Putamen (tissue), 1 donor: ENCODE measurements at places on chromosomes 3 and 15.

- no peak for DNase-seq
These were observed 657.5 kb upstream of the NECTIN3 start for GRCh38 chr3:110413807-110414748.

GRCh38 chr3:67619991-67620390 lies 34.4 kb downstream of the SUCLG2 start:
- no peak for DNase-seq

DNA sequence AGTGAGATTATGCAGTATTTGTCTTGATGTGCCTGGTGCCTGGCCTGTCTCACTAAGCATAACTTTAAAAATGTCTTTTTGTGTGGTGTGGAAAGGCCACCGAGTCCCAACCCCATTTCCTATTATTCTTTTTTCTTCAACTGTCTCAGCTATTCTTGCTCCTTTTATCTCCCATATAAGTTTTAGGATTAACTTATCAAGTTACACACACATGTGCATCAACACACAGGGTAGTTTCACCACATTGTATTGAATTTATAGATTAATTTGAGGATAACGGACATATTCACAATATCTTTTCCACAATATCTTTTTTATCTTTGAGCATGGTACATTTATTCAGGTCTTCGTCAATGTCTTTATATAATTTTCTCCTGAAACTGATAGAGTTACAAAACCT lies 127.6 kb downstream of the RYR3 start:
- DNase-seq: no peak

GRCh38 chr3:50714946-50715345 lies 40.2 kb downstream of the DOCK3 start:
- no peak for DNase-seq

DNA sequence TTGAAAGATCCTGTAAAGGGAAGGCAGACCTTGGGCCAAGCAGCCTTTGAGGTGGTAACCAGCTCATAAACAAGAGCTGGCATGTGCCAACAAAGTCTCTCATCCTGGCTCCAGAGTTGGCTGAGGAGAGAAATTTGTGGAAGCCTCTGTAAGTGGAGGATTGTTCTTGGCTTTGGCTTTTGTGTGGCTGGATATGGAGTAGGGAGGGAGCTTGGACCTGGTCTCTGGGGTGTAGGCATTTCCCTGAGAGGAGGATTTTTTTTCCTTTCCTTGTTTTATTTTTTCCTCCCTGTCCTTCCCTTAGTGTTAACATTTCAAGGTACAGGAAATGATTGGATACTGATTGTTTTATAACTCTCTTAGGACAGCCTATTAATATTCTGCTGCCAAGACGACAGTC lies 60.8 kb downstream of the ZNF609 start:
- peak; percentile 60 for DNase-seq

GRCh38 chr3:42228796-42229195 lies 37.2 kb downstream of the CCK start:
- no peak for DNase-seq

DNA sequence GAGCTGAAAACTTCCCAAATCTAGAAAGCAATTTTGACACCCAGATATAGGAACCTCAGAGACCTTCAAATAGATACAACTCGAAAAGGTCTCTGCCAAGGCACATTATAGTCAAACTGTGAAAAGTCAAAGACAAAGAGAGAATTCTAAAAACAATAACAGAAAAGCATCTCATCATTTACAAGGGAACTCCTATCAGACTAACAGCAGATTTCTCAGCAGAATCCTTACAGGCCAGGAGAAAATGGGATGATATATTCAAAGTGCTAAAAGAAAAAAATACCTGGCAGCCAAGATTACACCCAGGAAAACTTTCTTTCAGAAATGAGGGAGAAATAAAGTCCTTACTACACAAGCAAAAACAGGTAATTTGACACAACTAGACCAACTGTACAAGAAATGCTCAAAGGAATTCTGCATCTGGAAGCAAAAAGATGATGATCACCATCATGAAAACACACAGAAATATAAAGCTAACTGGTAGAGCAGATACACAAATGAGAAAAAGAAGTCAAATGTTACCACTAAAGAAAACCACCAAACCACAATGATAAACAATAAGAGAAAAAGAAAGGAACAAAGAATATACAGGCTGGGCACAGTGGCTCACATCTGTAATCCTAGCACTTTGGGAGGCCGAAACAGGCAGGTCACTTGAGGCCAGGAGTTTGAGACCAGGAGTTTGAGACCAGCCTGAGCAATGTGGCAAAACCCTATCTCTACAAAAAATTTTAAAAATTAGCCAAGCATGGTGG lies 50.4 kb downstream of the ADAM10 start:
- DNase-seq: no peak

DNA sequence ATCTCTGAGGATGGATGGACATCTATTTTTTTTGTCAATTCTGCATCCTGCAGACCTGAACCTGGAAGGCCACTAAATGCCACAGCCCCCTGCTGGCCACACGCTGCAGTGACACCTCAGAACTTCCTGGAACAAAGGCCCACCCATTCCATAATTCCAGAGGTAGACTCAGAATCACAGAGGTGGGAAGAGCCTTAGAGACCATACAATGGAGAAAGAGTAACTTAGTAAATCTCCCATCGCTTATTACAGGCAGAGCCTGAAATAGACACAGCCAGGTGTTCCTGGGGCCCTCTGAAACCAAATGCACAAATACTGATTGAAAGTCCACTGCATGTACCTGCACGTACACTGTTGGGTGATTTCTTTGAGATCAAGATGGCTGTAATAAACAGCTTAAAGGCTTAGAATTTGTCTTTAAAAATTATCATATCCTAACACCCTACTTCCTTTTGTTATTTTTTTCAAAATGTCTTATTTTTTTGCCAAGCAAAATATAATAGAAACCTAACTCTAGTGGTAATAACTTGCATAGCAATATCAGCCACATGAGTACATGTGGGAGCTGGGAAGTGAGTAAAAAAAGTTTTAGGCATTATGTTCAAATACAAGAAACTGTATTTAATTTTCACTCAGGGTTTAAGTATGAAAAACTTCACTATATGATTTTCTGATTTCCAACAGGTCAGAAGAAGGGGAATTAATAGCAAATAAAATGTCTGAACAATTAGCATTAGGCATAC lies 62.7 kb downstream of the EOMES start:
- no peak for DNase-seq

DNA sequence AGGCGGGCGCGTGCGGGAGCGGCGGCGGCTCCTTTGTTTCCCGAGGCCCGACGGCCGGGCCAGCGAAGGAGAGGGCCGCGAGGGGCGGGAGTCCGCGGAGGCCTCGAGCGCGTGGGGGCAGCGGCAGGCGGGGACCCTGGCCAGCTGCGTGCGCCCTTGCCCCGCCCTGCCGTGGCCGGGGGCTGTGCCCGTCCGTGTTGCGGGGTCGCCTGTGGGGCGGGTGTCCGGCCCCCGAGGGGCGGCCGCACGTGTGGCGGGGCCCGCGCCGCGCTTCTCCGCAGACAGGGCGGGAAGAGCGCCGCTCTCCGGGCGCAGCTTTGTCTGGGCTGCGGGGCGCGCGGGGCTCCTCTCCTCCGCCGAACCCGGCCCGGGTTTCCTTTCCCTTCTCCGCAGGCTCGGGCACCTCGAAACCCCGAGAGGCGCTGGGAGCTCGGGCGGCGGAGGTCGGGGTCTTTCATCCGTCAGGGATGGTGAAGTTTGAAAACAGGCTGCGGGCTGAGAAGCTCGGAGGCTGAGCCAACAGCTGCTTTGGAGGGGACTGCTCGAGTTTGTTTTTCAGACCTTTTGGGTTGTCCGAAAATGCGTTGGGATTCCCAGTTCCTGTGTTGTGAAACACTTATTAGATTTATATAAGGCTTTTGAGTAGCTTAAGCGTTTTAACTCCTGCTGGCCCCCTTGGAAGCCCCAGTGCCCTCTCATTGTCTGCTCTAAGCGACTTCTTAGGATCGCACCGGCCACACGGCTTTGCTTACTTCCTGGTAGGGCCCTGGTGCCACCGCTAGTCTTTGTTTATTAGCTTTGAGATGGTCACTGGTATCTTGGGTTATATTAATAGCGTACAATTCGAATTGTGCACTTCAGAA lies 817 bp downstream of the USP3 start:
- DNase-seq: peak; percentile 49

GRCh38 chr15:37733628-37734027 lies 200.8 kb upstream of the TMCO5A start:
- DNase-seq: no peak

DNA sequence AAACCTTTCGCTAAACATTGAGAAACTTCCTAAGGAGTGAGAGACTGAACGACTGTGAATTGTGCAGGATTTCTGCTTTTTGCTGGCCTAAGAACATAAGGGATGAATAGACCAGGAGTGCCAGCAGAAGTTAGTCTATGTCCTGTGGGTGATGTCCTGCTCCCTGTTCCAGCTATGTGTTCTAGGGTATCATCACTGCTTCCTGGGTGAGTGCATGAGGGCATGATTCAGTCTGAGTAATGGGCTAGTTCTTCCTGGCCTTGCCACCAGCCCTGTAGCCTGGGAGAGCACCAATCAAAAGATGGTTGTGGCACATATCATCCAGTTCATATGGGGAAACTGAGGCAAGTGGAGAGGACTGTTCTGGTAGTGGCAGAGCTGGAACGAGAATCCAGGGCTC lies 153.9 kb upstream of the TPM1 start:
- DNase-seq: no peak

- no peak for DNase-seq
These were observed 45.5 kb downstream of the TMEM39A start for GRCh38 chr3:119417771-119418512.

- no peak for DNase-seq
These were observed 35.0 kb upstream of the CAPN7 start for GRCh38 chr3:15171096-15171495.

DNA sequence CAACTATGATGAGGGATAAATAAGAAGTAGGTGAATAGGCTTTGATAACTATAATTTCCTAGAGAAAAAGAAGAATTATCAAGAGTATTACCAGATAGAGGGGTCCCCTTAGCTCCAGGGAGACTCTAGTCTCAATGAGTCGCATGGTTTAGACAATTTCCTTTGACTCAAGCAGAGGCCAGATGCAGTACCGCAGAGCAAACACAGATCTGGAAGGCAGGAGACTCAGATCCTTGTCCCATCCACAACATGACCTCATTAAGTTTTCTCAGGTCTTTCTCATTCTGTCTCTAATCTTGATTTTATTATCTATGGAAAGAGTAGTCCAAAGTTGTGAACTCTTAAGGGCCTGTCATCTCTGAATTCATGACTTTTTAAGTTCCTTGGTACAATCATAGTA lies 987.9 kb downstream of the NTRK3 start:
- no peak for DNase-seq

GRCh38 chr15:36748366-36749115 lies 169.1 kb downstream of the CDIN1 start:
- no peak for DNase-seq

DNA sequence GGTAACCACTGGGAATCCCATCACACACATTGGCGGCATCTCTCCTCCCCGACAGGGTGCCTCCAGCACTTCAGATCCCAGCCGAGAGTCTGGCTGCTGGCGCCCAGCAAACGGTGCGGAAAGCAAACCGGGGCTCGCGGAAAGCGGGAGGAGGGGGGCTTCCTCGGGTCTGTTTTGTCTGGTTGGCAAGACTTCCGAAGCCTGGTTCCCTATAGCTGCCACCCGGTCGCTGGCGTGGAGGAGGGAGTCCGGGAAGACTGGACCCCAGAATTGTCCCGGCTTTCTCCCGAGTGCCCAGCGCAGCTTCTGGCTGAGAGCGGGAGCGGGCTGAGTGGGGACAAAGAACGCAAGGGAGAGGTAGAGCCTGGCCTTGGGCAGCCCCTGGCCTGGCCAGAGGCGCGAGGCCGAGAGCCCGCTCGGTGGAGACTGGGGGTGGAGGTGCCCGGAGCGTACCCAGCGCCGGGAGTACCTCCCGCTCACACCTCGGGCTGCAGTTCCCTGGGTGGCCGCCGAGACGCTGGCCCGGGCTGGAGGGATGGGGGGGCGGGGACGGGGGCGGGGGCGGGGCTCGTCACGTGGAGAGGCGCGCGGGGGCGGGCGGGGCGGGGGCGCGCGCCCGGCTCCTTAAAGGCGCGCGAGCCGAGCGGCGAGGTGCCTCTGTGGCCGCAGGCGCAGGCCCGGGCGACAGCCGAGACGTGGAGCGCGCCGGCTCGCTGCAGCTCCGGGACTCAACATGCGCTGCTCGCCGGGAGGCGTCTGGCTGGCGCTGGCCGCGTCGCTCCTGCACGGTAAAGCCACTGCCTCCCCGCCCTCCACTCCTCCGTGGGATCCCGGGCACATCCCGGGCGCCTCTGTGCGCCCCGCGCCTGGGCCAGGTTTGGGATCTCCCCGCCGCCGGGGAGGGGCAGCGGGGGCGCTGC lies at the start of gene CHRNA7:
Gene CHRNA7, plus strand, starts transcription at position 654 of the 920 bp plus-strand sequence. Its CDS starts 80 bp downstream, at position 734.
- peak; percentile 20 for DNase-seq

DNA sequence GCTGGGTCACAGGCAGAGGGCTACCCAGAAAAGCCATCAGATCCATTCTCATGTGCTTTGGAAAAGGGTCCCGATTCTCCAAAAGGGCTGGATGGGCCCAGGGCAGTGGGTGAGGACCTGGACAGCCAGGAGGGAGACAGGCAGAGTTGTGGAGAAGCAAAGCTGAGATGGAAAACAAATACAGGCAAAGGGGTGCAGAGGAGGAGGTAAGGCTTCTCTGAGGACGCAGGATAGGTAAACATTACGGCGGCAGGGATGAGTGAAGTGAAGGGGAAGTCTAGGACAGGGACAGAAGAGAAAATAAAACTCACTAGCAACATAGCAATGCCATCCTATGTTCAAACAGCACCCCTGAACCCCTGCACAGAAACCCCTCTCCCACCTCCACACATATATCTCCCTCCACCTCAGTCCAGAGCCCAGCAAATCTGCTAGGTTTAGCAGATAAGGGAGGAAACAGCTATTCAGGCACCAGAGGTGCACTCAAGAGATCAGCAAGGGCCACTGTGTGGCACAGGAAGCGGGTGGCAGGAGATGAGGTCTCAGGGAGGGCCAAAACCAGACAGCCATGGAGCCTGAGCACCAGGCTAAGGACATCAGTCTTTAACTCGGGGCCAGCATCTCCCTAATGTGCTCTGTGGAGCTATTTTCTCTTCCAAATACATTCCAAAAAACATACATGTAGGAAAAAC lies 51.3 kb downstream of the HOMER2 start:
- no peak for DNase-seq

- DNase-seq: no peak
These were observed 95.4 kb upstream of the KLHL25 start for GRCh38 chr15:85889956-85890619.

DNA sequence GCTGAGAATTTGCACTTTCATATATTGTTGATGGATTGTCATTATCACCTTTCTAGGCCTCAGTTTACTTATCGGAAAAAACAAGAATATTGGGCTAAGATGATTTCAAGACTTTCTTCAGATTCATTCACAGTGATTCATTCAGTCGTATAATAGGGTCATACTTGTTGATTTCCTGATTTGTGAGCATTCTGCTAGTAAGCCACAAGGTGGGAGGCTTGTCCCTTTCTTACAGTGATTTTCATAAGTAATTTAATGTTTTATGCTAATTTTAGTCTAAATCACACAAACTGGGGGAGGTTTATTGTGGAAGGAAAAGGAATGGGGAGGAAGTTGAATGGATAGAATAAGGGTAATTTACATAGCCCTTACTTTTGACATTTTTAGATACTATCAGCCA lies 126.8 kb upstream of the GOLGA6L4 start:
- no peak for DNase-seq

DNA sequence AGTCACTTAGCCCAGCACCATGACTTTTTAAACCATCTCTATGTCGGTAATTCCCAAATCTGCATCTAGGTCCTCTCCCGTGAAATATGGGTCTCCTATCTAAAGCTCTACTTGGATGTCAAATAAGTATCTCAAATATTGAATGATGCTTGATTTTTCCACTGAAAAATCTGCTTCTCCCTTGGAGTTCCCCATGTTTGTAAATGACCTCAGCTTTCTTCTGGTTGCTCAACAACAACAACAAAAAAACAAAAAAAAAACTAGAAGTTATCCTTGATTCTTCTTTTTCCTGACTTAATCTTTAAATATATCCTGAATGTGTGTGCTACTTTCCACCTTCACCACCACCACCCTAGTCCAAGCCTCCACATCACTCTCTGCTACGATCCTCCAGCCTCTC lies 307.5 kb upstream of the UBE2E2 start:
- DNase-seq: no peak
